ENCODE measurements at places on chromosomes 6 and 20.

GRCh38 chr6:67127041-67127440, 1420.0 kb upstream of the EYS start:
- no peak for DNase-seq

DNA sequence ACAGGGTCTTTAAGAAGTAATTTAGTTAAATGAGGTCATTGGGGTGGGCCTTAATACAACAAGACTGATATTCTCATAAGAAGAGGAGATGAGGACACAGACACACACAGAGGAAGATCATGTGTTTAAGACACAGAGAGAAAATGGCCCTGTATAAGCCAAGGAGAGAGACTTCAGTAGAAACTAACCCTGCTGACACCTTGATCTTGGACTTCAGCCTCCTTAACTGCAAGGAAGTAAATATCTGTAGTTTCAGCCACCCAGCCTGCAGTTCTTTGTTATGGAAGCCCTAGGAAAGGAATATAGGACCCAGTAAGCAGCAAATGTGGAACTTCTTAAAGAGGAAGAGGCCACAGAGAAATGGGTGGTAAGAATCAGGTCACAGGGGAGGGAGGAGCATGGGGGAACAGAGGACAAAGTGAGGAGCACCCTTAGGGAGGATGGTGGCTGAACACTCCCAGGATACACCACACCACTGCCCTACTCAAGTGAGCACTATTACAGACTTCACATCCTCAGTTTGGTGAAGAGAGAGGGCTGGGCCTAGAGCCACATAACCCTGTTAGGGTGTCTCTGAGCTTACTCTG, 762 bp downstream of the SIRPB1 start:
- no peak for DNase-seq

DNA sequence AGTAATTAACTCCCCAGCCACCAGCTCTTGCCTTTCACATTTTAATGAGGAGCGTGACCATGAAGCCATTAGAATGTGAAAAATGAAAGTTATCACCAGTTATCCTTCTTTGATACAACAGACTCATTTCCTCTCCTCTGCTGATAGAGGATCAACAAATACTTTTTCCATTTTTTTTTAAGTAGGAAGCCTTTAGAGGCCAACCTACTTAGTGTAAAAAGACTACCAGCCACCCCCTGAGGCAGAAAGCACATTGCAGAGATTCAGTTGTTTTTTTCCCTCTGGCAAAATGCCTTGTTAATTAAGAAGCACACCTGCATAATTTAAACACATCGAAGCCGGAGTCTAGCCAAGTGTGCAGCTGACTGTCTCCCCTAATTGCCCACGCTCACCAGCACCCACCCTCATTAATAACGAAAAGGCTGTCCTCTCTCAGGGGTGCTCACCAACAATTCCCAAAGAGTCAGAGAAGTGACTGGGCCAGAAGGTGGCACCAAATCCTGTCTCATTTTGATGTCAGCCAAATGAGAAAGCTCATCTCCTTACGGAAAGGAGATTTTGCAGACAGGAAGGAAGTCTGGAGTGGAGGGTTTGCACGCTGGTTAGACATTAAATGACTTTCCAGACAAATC, 60.9 kb upstream of the MC3R start:
- DNase-seq, result no peak

- DNase-seq, result no peak
Measured at GRCh38 chr20:43959079-43959919, 44.6 kb downstream of the TOX2 start.

DNA sequence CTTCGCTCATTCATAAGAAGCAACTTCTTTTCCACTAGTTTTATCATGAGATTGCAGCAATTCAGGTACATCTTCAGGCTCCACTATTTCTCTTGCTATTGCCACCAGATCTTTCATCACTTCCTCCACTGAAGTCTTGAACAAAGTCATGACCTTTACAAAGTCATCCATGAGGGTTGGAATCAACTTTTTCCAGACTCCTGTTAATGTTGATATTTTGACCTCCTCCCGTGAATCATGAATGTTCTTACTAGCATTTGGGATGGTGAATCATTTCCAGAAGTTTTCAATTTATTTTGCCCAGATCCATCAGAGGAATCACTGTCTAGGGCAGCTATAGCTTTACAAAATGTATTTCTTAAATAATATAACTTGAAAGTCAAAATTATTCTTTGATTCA, 1.5 kb downstream of the CENPQ start:
- no peak for DNase-seq

DNA sequence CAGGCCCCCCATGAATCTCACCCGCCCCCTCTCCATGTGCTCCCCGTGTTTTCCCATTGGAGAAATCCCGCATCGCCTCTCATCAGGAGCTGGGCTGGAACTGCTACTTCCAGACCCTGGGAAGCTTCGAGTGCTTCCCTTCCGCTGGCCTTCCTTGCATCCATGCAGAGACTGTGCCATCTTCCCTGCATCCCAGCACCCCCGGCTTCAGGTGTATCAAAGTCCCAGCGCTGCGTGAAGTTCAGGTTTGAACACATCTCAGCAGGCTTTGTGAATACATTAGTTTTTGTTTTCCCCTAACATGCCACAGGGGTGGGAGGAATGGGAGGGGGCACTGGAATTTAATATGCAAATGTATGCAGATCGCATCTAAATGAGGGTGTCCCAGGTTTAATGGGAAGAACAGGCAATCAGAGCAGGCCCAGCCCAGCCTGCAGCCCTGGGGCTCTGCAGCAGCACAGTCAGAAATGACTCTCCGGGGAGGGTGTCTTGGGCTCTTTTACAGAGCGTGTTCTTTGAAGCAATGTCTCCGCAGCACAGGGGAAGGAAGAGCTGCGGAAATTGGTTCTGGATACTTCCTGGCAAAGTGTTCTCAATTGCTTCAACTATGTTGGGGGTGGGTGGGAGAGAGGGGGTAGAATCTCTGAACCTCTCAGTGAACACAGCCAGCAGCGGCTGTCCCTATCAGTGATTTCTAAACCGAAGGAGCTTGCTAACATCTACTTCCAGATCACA, 8.3 kb upstream of the MMP9 start:
- DNase-seq, result no peak

- no peak for DNase-seq
Measured at GRCh38 chr6:55729665-55730064, 145.7 kb downstream of the BMP5 start.

DNA sequence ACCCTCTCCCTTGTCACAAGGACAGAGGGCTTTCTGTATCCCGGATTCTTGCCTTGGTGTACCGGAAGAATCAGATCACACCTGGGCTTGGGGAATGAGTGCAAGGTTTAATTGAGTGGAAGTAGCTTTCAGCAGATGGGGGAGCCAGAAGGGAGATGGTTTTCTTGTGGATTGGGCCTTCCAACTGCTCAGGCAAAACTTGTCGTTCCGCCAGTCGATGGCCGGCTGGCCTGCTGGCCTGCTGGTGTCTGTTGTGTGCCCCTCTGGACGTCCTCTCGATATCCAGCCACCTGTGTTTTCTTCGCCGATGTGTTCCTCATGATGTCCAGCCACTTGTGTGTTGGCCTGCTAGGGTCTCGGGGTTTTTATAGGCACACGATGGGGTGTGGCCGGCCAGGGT, 168.1 kb downstream of the CDKAL1 start:
- DNase-seq, result no peak

GRCh38 chr6:117552618-117553017, 49.7 kb downstream of the GOPC start:
- DNase-seq, result no peak

- DNase-seq, result no peak
Measured at GRCh38 chr6:139433631-139434419, 59.4 kb upstream of the CITED2 start.

DNA sequence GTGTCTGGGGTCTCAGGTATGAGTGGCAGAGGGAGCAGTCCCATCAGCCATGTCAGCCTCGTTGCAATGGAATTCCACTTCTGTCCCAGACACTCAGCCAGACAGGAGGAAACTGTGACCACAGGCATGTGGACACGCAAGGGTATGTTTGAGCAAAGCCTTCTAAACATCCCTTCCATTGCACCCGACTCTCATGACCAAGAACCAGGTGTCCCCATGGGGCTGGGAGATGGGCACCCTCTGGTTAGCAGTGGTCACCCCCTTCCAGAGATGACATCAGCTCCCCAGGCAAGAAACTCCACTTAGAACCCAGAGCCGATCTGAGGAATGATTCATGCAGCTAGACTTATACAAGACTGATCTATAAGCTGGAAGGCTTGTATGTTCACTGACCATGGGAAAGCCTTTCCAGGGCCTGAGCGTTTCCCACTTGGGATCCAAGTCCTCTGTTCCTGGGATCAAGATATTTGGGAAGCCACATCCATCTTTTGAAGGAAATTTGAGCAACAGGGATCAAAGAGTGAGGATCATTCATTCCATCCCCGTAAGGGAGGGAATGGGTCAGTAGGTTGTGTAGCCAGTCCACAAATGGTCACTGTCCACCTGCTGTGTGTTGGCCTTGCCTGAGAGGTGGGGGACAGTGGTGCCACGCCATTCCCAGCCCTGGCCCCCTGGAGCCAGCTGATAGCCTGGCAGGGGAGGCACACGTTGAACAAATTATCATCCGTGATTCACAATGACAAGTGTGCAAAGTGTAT, 3.9 kb upstream of the MRGBP start:
- DNase-seq, result no peak

DNA sequence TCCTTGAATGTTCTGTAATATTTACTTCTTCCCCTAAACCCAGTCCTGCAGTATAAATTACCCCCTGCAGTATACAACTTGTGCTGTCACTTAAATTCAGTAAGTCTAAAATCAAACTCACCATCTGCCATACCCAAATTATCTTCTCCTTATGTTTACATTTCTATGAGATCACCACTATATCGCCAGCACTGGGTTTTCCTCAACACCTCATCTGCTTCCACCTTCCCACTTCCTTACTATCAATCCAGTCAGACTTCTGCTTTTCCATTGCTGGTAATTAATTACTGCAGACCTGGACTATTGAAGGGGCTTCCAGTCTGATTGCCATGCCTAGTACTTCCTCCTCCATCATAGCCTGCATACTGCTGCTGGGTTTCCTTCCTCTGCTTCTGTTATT, 15.2 kb downstream of the EFHC1 start:
- no peak for DNase-seq

DNA sequence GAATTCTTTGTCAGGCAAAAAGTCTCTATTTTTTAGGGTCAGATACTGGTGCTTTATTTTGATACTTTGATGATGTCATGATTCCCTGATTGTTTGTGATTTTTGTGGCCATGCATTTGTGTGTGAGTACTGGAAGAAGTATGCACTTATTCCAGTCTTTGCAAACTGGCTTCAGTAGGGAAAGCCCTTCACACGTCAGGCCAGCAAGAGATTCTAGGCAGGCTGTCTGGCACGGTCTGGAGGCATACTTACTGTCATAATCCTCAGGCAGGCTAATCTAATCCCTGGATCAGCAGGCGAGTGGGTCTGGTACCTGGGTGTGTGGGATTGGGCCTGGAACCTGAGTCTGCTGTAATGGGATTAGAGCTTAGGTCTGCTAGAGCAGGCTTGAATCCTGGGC, 391.8 kb upstream of the MMS22L start:
- DNase-seq, result no peak

GRCh38 chr6:13304101-13304500, 24.2 kb downstream of the TBC1D7 start:
- DNase-seq, result no peak

DNA sequence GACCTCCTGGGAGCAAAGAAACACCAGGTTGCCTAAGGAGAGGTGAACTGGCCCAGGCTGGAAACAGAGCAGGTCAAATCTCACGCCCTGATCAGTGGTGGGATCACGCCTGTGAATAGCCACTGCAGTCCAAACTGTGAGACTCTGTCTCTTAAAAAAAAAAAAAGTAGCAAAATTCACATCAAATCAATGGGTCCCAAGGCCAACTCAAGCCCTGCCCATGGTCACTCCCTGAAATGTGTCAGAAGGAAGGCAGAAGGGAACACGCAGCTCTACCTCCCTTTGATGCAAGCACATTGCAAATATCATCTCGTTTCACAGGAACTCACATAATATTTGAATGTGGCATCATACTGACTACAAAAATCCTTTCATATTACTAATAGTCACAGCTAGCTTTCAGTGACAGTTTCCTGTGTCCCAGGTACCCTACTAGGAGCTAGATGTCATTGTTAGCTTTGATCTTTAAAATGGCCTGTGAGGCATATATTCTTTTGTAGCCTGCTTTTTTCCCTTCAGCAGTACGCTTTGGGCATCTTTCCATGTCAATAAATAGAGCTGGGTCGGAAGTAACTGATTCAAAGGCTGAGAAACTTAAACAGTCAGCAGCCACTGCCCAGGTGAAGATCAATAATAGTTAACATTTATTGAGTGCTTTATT, 14.4 kb upstream of the TTPAL start:
- no peak for DNase-seq

- DNase-seq, result no peak
Measured at GRCh38 chr6:63213325-63213724, 2.1 kb downstream of the FKBP1C start.

DNA sequence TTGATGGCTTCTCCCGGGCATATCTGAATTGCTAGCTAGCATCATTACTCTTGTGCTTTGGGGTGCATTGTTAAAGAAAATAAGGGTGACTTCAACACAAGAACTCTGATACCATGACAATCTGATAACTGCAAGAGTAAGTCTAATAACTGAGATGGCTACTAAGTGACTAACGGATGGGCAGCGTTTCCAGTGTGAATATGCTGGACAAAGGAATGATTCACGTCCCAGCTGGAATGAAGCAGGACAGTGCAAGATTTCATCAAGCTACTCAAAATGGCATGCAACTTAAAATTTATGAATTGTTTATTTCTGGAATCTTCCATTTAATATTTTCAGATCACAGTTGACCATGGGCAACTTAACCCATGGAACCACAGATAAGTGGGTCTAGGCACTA, 31.7 kb downstream of the MOXD1 start:
- no peak for DNase-seq

GRCh38 chr6:137933696-137934095, 66.6 kb downstream of the TNFAIP3 start:
- no peak for DNase-seq

DNA sequence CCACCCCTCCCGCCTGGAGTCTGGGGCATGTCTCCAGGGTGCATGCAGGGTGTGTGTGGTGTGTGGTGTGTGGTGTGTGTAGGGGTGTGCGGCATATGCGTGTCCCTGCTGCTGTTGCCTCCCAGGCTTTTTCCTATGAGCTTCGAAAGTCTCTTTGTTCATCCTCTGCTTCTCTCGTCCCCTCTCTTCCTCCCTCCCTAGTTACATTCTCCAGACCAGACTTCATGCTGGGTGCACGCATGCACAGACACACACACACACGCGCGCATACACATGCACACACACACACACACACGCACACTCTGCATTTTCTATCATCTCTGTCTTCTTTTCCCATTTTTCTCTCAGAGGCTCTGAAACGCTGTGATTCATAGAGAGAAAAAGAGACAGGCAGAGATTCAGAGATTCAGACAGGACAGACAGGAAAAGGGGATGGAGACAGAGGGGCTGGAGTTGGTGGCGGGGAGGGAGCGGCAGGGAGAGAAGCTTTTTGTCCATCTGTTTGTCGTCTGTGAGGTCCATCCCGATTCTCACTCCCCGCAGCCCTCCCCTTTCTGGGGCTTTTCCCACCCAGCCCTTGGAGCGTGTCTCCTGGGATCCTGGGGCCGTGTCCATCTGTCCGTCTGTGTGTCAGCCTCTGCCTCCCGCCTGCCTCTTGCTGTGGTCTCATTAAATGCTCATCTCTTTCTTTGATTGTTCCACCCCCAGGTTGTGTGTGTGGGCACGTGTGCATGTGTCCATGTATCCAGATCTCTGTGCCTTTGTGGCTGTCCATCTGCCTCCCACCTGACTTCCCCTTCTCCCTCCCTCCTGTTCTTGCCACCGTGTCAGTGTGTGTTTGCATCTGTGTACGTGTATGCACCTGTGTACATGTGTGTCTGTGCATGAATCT, 62.6 kb downstream of the SRC start:
- DNase-seq, result no peak

- no peak for DNase-seq
Measured at GRCh38 chr6:139776041-139776440, 401.6 kb upstream of the CITED2 start.
